Esophagus mucosa (tissue), 1 donor: ENCODE measurements at places on chromosomes 5 and 9.

- ATAC-seq, result no peak
Observed at GRCh38 chr5:149024477-149024876, 38.4 kb downstream of the SH3TC2 start.

DNA sequence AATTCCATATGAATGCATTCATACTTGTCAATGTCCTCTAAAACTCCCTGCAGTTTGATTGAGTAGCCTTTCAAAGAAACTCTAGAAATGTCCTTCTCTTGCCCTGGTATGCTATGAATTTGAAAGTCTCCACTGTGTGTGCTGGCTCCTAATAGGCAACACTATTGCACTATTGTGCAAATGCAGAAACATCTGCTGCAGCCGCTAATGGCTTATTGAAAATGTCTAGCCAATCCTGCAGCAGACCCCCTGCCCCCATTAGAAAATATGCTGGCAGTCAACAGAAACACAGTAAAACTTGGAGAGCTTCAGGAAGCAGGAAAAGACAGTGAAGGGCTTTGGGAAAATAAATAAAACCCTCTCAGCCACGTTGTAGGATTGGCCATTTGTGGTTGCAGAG is 87.3 kb upstream of the GRAMD2B start:
- no peak for ATAC-seq

DNA sequence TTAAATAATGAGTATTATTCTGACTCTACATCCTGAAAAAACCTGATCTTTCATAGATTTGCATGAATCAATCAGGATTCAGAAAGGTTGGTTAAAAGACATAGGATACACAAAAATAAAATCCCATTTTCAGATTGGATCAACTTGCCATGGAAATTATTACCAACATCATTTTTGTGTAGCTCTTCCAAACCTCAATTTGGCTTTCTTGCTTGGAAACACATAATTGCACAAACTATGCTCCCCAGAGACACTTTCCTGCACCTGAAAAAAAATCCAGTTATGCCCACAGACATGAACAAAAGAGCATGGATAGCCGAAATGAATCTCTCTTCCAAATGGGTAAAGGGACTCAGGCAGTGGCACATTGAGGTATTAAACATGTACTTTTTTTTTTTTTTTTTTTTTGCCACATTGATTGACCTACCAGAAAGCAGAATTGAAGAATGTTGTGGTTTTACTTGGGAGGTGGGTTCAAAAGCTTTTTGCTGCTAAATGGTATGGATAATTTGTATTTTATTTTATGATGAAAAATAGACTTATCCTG is 135.4 kb upstream of the FBN2 start:
- ATAC-seq, result no peak

DNA sequence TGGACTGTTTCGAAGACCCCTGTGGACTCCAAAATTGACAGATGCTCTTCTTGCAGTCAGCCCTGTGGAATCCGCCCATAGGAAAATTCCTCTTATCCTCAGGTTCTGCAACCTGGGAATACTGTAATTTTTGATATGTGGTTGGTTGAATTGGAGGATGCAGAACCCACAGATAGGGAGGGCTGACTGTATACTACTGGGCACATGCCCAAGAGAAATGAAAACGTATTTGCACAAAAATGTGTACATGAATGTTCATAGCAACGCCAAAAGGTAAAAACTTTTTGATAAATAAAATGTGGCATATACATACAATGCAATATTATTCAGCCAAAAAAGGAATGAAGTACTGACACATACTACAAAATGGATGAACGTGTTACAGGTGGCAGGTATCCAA is 1.9 kb upstream of the SNAPC3 start:
- no peak for ATAC-seq

- no peak for ATAC-seq
Observed at GRCh38 chr9:125757834-125758233, 10.7 kb downstream of the PBX3 start.

- no peak for ATAC-seq
Observed at GRCh38 chr5:133658327-133658726, 46.0 kb upstream of the FSTL4 start.

DNA sequence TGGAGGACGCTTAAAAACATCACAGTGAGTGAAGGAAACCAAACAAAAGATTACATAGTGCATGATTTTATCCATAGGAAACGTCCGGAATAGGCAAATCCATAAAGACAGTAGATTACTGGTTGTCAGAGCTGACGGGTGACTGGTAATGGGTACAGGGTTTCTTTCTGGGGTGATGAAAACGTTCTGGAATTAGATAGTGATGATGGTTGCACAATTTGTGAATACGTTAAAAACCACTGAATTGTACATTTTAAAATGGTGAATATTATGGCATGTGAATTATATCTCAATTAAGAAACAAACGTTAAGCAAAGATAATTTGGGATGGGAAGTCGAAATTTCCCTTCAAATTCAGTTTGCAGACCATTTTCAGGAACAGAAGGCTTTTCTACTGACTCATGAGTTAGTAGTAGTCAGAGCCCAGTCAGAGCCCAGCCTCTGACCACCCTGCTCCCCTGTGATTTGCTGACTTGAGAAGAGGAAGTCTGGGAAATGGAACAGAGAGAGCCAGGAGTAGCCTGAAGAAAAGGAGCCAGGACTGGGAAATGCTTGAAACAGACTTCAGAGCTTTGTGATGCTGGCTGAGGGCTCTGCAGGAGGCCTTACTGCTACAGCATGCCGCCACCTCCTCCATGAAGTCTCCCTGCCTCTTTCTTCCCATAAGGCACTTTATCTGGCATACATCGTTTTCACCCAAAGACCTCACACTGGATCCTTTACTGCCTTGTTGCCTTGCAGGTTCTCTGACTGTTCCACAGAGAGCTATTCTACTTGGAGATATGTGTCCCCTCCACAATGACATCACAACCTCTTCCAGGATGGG is 46.4 kb upstream of the CTNNA1 start:
- no peak for ATAC-seq

GRCh38 chr9:95588724-95589588 is 72.2 kb upstream of the PTCH1 start:
- ATAC-seq, result no peak

DNA sequence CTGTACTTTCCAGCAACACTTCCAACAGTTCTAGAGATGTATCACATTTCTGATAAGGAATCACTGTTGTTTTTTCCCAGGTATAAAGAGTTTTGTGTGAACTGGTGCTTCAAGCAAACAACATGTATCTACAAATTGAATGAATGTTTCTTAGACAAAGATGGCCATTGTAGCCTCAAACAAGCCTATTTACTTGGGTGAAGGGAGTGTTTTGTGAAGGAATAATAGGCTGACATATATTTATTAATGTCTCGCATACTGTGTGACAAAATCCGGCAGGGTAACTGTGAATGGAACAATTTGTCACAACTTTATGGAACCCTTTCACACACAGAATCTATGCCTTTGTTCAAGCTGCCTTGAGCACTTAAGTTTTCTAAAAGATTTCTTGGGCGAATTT is 24.8 kb upstream of the DAB2 start:
- ATAC-seq, result no peak

- no peak for ATAC-seq
Observed at GRCh38 chr9:36676091-36676490, 103.4 kb downstream of the MELK start.
